Diencephalon (tissue), 1 donor: ENCODE measurements at places on chromosomes 16 and 17. TPM values are rescaled to one million over a fixed set of nuclear protein-coding genes. Genes with fewer than 3 reads are reported as not detected.

The DVL2 gene
- total RNA-seq = 56.1 TPM

The CIBAR2 gene
- total RNA-seq = 4.8 TPM

The TP53TG3 gene
- not detected for total RNA-seq

The RUNDC3A gene
- 110 TPM for total RNA-seq

The KRT13 gene
- not detected for total RNA-seq

The OTOA gene
- total RNA-seq = 0.69 TPM

The IRF8 gene
- total RNA-seq = 7.2 TPM

The ADAT1 gene
- total RNA-seq = 58.4 TPM

The TSPOAP1 gene
- 54.0 TPM for total RNA-seq

The TXNDC11 gene
- 21.9 TPM for total RNA-seq

The RANBP10 gene
- total RNA-seq = 6.9 TPM

The OR1A1 gene
- not detected for total RNA-seq

The TBC1D3G gene
- not detected for total RNA-seq

The GUCY2D gene
- total RNA-seq = not detected

The RAB26 gene
- 8.1 TPM for total RNA-seq

The TBC1D24 gene
- total RNA-seq = 47.7 TPM
